ENCODE measurements at places on chromosomes 13 and 19.

- no peak for DNase-seq
Observed at GRCh38 chr13:50357586-50358118, 342.4 kb downstream of the KCNRG start.

GRCh38 chr13:34637138-34637537, 304.9 kb upstream of the NBEA start:
- no peak for DNase-seq

- DNase-seq: no peak
Observed at GRCh38 chr13:40043764-40044163, 388.3 kb downstream of the COG6 start.

GRCh38 chr13:67505376-67505775, 275.2 kb upstream of the PCDH9 start:
- no peak for DNase-seq

DNA sequence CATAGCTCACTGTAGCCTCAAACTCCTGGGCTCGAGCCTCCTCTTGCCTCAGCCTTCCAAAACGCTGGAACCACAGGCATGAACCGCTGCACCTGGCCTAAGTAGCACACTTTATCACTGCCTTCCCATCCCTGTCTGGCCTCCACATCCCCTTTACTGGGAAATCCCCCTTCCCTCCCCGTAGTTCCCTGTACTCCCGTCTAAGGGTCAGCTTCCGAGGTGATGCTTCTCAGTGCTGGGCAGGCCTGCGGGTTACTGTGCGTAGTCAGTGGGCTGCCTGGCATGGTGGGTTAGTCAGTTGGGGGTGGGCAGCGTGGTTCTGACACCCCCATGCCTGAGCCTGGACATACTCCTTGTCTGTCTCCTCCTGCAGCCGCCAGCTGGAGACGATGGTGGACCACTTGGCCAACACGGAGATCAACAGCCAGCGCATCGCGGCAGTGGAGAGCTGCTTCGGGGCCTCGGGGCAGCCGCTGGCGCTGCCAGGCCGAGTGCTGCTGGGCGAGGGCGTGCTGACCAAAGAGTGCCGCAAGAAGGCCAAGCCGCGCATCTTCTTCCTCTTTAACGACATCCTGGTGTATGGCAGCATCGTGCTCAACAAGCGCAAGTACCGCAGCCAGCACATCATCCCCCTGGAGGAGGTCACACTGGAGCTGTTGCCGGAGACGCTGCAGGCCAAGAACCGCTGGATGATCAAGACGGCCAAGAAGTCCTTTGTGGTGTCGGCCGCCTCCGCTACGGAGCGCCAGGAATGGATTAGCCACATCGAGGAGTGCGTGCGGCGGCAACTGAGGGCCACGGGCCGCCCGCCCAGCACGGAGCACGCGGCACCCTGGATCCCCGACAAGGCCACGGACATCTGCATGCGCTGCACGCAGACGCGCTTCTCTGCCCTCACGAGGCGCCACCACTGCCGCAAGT, 8.4 kb downstream of the PLEKHF1 start:
- no peak for DNase-seq

DNA sequence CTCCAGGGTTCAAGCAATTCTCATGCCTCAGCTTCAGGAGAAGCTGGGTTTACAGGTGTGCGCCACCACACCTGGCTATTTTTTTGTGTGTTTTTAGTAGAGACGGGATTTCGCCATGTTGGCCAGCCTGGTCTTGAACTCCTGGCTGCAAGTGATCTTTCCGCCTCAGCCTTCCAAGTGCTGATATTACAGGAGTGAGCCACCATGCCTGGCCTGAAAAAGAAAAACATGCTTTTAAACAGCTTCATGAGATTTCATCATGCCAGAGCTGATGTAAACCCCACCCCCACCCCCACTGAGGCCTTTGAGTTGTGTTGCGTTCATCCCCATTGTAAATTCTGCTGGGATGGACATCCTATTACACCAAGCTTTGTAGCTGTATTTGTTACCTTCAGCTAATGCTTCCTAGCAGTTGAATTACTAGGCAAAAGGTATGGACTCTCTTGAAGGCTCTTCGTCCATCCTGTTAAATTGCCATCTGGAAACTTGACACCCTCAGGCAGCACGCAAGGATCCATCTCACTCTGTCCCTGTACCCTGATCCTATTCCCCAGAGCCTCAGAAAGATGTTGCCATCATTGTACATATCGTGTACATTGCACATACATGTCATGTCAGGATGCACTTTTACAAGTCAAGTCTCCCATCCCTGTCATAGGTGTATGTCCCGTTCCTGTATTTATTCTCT, 47.3 kb downstream of the NFIX start:
- DNase-seq: no peak

DNA sequence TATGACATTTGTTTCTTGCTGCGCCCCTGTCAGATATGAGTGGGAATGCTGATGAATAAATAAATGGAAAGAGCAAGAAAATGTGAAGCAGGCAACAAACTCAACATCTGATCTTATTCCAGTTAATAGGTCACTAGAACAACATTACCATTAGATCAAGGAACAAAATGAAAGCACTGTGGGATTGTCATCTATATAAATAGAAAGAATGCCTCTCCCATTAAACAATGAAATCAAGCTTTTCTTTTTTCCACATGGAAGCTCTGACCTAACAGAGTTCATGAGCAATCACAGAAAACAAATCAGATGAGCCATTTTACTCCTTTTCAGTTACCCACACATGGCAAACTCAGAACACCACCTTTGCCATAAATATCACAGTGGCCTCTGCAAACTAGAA, 354.8 kb downstream of the SUCLA2 start:
- DNase-seq: no peak

DNA sequence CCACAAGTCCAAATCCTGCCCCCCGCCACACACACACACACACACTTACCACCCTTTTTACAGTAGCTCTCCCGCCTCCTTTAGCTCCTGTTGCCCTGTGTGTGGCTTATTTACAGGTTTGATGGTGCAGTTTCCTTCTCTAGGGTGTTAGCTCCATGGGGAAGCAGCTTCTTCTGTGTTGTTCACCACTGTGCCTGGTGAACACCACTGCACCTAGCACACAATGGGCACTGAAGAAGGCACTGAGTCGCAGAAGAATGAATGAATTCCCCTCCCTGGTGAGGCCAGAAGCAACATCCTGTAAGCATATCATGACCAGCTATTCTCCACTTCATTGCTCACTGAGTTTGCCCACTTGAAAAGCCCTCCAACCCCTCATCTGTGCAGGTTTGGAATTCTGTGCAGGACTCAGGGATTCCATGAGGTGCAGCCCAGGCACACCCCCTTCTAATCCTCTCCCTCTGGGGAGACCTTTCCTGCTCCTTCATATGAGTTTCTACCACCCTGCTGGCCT, 3.0 kb upstream of the RAB20 start:
- DNase-seq: no peak

GRCh38 chr13:27348461-27348860, 76.0 kb upstream of the GTF3A start:
- no peak for DNase-seq

- DNase-seq: no peak
Observed at GRCh38 chr13:47639738-47640447, 361.2 kb downstream of the SUCLA2 start.

GRCh38 chr19:39328046-39328705, 7.5 kb upstream of the LRFN1 start:
- DNase-seq: peak; percentile 83

DNA sequence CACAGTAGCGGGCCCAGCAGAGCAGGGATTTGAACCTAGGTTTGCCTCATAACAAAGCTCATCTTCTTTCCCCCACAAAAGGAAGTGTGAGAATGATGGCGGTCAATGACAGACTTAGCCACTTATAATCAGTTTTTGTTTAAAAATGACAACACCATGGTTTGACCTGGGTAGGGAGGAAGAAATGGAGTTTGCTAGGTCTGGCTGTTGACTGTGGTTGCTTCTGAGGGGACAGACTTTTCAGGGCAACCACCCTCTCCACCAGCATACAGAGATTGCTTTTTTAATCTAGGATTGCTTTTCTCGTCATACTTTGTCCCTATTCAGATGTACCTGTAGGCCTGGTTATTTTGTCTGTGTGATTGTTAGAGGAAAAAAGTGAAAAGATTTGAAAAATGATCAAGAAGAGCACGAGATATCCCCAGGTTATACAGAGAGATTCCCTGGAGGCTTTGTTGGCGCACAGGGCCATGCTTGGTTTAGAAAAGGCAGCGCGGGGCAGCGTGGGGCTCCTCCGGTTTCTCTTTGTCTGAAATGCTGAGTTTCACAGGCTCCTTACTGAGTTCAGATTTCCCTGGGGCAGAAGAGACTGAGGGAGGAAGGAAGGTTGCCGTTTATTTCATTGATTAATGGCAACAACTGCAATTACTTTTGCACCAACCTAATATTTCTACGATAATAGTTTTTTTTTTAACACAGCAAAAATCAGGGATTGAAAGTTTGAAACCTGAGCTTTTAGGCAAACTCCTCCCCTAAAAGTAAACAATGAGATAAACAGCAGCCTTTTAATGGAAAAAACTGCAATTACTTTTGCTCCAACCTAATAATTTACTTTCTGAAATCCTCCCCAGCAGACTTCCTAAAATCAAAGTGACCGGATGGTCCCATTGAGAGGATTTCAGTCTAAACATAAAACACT, 97.0 kb upstream of the RNF113B start:
- DNase-seq: no peak
